Cortex of kidney (tissue), 1 donor: ENCODE measurements at places on chromosomes 1 and 21.

DNA sequence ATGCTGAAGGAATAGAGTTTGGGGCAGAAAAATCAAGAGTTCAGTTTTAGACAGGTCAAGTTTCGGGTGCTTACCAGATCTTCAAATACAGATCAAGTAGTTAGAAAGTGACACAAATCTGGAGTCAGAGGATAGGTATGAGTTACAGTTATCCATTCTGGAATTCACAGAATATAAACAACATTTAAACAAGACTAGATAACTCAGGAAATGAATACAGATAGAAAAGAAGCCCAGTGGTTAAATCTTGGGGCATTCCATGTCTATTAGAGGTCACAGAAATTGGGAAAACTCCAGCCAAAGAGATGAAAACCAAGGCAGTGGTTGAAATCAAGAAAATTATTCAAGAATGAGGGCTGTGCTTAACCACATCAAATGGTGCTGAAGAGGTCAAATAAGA, 187.0 kb upstream of the HP1BP3 start:
- DNase-seq = no peak

- no peak for DNase-seq
Observed at GRCh38 chr1:37660664-37661063, 26.0 kb upstream of the RSPO1 start.

- no peak for DNase-seq
Observed at GRCh38 chr1:176469450-176470010, 6.6 kb downstream of the PAPPA2 start.

DNA sequence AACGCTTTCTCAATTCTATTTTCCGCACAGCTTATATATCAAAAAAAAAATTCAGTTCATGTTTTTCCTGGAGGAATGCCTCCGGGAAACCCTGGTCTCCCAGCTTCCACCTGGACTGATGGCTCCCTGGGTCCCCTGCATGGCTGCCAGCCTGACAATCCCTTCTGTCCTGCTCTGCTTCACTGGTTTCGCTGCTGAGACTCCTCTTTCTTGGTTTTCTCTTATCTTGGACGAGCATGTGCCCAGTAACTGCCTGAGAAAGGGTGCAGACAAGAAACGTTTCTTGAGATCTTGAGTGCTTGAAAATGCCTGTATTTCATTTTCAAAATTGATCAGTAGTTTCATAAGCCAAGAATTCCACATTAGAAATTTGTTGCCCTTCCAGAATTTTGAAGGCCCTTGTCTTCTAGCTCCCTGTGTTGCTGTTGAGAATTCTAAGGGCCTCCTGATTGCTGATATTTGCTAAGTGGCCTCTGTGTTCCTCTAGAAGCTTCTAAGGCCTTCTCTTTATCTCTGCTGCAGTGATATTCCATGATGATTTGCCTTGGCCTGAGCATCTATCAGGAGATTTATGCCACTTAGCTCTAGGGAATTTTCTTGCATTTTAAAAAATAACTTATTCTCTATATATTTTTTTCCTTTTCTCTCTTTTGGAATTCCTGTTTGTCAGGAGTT, 44.7 kb downstream of the ETS2 start:
- DNase-seq = no peak

- DNase-seq = no peak
Observed at GRCh38 chr1:36359911-36360550, 25.7 kb downstream of the STK40 start.

DNA sequence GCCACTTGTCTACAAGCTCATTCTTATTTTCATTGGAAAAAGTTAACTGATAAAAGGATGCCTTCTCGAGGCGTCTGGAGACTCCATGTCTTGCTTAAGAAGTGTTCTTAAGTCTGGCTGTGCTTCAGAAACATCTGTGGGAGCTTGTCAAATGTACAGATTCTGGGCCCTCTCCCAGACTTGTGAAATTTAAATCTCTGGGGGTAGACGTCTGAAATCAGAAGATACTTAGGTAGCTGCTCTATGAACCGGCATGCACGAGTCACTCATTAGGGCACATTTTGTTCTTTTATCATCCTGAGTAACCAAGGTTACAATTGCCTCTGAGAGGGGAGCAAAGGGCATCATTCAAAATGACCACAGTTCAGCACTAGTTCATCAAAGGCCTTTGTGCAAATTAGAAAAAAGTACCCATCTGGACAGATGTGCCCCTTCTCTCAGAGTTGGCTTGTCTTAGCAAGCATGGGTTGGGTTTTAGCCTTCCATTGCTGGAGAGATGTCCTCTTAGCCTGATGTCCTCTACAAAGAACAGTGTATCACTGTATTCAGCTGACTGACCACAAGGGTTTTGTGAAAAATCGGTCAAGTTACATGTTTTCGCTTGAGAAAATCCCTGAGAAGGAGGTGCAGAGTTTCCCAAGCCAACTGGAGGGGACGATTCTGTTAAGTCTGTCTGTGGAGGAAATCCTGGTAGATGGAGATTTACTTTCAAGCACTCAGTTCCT, 156.9 kb downstream of the ASTN1 start:
- no peak for DNase-seq

GRCh38 chr1:185355947-185356346, 38.9 kb upstream of the IVNS1ABP start:
- no peak for DNase-seq

- DNase-seq = no peak
Observed at GRCh38 chr1:62212411-62212810, 17.8 kb downstream of the L1TD1 start.

- no peak for DNase-seq
Observed at GRCh38 chr1:61310538-61310937, 228.2 kb downstream of the NFIA start.

DNA sequence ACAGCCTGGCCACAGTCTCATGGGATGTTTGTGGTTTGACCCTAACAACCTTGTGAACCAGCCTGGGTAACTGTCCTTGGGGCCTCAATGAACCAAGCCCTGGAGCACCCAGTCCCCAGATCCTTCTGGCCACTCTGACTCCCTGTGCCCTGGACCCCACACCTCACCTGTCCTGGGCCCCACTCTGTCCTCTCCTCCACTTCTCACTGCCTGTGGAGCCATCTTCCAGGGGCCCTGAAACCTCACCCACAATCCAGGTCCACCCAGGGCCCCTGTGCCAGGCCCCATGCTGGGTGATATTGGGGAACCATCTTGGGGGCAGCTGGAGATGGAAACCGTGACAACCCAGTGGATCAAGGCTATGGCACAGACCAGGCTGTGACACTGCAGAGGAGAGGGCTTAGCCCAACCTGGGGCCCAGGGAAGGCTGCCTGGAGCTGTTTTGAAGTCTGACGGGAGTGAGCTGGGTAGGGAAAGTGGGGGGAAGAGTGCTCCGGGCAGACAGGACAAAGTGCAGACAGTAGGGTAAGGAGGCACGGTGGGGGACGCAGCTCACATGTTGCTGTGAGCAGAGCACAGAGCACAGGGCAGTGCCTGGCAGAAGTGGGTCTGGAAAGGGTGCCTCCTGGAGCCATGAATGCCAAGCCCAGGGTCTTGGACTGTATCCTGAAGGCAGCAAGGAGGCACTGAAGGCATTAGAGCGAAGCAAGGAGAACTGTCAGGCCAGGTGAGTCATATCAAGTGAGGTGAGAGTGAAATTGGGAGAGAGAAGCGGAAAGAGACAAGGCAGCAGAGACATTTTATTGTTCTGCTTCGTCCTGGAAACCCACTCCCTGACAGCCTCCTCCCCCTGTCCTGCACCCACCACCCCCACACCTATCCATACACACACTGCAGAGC, 12.1 kb upstream of the LRP8 start:
- no peak for DNase-seq

- no peak for DNase-seq
Observed at GRCh38 chr1:69898403-69898947, 306.9 kb downstream of the LRRC40 start.
